ENCODE measurements at places on chromosomes 7 and 10.
A peak's percentile ranks its signal among the peaks of the same experiment; 100 is the strongest.

GRCh38 chr10:93206652-93207051, 133.0 kb downstream of the CYP26A1 start:
- DNase-seq, result no peak

GRCh38 chr10:103967448-103968071, 620 bp downstream of the SLK start:
- peak; percentile 74 for DNase-seq

DNA sequence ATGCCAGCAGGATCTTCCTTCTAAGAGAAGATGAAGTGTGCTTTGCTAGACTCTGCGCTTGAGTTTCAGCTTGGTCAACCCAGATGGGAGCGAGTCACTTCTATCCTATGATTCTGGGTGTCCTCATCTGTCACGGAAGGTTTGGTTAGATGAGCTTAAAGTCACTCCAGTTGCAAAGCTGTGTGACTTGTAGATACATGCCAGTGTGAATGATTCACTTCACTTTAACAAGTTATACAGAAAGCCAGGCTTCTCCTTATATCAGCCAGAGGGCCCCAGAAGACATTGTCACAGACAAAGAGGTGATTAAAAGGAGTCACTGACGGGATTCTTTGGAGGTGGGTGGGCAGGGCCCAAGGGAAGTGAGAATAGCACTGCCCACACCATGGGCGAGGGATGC, 122.6 kb upstream of the PFKP start:
- DNase-seq, result no peak

GRCh38 chr7:34140066-34140465, 234.7 kb downstream of the BMPER start:
- DNase-seq, result no peak

GRCh38 chr10:118804262-118804773, 49.5 kb upstream of the CACUL1 start:
- DNase-seq, result no peak

- no peak for DNase-seq
Measured at GRCh38 chr10:9709849-9710248, 1307.8 kb upstream of the CELF2 start.

- peak; percentile 89 for DNase-seq
Measured at GRCh38 chr10:101041252-101041761, 10.3 kb downstream of the SFXN3 start.

DNA sequence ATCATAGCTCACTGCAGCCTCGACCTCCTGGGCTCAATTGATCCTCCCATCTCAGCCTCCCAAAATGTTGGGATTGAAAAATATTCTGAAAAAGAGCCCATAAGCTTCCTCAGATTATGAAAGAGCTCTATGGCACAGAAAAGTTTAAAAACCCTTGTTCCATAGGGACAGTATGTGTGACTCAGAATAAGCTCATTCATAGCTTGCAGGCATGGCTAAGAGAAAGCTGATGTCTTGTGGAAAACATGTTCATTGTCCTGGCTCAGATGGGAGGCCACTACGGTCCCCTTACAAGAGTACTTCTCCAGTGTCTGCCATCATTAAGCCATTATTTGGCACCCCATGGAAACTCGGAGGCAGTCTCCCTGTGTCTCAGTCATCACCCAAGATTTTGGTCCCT, 64.0 kb downstream of the CCDC3 start:
- DNase-seq, result no peak

- DNase-seq, result peak; percentile 50
Measured at GRCh38 chr7:99013266-99014112, 130.4 kb downstream of the SMURF1 start.

GRCh38 chr10:25175527-25176420, 973 bp downstream of the GPR158 start:
- DNase-seq, result no peak

DNA sequence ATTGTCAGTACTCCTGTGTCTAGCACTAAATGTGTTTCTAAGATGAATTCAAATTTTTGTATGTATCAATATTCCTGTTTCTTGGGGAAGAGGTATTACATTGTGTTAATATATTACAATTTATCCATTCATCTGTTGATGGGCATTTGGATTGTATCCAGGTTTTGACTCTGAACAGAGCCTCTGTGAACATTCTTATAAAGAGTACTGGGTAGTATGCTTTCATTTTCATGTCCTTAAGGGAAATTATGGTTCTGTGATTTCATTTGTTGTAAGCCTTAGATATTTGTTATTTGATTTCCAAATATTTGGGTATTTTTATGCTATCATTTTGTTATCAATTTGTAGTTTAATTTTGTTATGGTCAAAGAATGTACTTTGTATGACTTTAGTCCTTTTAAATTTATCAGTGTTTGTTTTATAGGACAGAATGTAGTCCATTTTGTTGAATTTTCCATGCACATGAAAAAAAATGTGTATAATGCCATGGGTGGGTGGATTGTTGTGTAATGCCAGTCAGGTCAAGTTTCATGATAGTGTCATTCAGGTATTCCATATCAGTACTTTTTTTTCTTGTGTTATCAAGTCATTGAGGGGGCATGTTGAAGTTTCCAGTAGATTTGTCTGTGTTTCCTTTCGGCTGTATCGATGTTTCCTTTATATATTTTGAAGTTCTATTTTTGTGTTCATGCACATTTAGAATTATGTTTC, 38.4 kb downstream of the STAM start:
- no peak for DNase-seq

DNA sequence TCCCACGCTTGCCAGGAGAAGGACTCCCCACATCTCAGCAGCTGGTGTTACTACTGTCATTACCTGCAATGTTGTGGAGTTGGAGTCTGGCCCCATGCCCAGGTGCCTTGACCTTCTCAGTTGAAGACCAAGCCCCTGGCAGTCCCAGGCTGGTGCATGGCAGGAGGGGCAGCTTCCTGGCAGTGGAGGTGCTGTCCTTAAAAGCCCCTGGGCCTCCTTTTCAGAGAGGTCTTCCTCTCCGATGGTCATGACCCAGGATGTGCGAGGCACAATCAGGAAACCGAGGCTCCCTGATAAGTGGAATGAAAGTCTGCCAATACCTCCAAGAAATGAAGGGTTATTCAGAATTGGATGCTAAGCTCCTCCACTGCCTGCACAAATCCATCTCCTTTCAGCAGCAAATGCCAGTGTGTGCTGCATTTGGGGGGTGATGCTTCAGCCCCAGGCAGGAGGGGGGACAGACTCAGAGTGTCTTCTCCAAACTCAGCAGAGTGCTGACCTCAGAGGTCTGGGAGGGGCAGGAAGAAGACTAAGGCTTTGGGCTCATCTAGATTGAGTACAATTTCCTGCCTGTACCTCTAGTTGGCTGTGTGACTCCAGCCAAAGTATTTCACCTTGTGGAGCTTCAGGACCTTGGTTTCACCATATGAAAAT, 97.0 kb upstream of the DDC start:
- peak; percentile 71 for DNase-seq

DNA sequence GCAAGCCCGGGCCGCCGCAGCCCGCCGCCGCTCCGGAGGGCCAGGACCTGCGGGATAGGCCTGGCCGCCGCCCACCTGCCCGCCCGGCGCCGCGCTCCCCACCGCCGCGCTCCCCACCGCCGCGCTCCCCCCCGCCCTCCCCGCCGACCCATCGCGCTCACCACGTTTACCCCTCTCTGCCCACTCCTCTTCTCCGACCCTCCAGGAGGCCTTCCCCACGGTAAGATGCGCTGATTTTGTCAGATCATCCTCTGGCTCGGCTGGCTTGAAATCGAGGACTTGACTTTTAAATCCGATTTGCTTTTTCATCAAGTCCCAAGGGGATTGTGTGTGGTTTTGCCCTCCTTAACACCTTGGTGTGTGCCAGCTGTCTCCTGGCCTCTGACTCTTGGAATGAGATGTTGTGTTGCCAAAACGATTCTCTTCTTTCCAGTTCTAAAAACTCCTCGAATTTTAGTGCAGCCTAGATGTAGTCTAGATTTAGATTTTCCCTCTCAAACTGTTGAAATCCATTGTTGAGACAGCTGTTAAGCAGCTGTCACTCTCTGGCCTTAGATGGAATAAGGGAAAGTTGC, 738 bp downstream of the POM121 start:
- DNase-seq, result no peak

GRCh38 chr7:50069613-50070012, 23.4 kb downstream of the ZPBP start:
- no peak for DNase-seq

DNA sequence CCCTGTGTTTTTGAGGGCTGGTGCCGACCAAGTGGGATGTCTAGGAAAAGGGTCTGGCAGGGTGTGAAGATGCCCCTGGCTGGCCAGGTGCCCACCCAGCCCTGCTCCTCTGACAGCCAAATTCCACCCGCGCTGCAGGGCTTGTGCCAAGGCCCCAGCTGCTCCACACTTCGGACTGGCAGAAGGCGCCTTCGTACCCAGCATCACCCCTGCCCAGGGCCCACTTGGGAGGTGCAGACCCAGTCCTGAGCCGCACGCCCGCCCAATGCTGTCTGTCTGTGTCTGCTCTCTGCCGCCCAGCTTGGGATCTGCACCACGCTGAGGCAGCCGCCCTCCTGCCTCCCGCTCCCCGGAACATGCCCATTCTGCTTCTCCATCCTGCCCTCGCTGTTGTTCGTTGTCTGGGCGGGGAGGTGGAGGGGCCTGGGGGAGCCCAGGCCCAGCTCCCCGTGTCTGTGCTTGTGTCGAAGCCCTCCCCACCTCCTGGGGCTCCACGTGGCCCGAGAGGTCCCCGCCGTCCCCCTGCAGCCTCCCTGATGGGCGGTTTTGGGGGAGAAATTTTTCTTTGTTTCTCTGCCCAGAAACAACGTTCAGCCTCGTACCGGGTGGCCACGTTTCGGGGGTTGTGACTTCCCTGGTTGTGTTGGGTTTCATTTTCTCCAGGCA, 36.9 kb upstream of the PPIF start:
- no peak for DNase-seq

GRCh38 chr10:117699436-117700075, 157.0 kb downstream of the EMX2 start:
- DNase-seq, result no peak

DNA sequence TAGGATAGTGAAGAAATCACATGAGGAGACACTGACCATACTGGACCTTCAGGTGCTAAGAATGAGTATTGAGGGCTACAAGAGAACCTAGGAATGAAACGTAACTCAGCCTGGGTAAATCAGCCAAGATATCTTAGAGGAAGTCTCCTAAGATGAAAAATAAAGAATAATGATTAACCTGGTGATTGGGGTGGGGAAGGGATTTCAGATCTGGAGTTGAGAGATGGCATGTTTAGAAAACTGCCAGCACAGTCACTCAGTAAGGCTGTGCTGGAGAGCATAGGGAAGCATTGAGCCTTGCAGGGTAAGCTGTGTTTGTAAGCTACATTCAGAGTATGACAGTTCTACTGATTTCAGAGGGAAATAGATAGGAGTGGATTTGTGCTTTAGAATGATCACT, 1.9 kb upstream of the MALRD1 start:
- no peak for DNase-seq

DNA sequence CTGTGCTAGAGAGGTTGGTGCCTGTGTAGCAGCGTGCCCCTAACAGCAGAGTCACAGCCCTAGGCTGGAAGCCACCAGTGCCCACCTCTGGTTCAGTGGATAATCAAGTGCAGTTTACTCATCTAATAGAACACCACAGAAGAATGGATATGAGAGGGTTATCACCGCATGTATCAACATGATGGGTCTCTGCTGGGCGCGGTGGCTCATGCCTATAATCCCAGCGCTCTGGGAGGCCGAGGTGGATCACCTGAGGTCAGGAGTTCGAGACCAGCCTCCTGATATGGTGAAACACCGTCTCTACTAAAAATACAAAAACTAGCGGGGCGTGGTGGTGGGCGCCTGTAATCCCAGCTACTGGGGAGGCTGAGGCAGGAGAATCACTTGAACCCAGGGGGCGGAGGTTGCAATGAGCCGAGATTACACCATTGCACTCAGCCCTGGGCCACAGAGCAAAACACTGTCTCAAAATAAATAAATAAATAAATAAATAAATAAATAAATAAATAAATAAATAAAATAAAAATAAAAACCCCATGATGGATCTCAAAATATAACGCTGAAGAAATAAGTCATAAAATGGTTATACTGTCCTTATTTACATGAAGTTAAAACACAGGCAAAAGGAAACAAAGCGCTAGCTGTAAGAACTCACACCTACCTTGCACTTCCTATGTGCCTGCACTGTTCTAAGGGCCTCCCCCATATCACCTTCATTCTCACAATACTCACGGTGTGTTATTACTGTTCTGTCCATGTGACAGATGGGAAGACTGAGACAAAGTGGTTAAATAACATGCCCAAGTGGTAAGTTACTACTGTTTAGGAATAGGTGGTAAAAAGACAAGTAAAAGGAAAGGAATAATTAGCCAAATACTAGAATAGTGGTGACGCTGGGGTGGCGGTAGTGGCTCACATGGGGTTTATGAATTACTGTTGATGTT, 70.9 kb downstream of the AMZ1 start:
- DNase-seq, result no peak

GRCh38 chr10:113978802-113979201, 64.9 kb upstream of the ADRB1 start:
- no peak for DNase-seq

- DNase-seq, result no peak
Measured at GRCh38 chr7:17584822-17585221, 286.4 kb downstream of the AHR start.

DNA sequence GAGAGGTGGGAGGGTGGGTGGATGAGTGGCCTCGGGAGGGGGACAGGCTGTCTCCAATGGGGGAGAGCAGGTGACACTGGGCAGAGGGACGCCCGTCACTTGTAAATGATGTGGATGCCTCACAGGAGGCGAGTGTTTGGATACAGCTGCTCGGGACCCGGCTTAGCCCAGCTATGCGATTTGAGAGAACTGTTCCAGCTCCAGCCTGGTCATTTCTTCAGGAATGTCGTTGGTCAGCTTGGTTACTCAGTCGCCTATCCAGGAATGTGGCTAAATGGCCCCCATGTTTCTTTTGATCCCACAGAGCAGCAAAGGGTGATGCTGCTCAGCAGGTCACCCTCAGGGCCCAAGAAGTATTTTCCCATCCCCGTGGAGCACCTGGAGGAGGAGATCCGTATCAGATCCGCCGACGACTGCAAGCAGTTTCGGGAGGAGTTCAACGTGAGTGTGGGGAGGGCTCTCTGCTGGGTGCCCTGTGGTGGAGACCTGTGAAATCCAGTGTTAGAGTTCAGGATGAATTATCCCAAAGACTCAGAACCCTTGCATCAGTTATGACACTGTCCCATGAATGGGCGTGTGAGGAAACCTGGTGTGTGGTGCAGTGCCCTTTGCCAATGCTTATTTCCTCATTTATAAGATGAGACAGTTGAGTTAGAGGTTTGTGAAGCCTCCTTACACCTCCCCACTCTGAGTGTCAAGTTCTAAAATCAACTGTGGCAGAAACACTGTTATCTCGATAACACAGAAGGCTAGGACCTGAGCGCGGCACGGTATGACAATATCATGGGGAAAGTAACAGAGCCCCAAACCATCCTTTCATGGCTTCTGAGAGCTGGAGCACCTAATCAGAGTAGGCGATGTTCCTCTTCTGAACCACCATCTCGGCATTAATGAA, 76.8 kb downstream of the MKI67 start:
- no peak for DNase-seq

DNA sequence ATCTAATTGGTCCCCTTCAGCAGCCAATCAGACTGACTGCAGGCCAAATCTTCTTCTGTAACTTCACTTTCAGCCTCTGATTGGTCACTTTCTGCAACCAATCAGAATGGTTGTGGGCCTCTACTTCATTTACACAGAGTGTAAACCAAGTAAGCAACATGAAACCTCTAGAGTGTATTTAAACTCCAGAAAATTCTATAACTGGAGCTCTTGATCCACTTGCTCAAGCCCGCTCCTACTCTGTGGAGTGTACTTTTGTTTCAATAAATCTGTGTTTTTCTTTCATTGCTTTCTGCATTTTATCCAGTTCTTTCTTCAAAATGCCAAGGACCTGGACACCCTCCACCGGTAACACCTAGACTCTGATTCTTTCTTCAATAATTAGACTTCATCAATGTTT, 319.1 kb downstream of the CACNA2D1 start:
- no peak for DNase-seq
